ENCODE measurements at places on chromosomes 16 and 17.

DNA sequence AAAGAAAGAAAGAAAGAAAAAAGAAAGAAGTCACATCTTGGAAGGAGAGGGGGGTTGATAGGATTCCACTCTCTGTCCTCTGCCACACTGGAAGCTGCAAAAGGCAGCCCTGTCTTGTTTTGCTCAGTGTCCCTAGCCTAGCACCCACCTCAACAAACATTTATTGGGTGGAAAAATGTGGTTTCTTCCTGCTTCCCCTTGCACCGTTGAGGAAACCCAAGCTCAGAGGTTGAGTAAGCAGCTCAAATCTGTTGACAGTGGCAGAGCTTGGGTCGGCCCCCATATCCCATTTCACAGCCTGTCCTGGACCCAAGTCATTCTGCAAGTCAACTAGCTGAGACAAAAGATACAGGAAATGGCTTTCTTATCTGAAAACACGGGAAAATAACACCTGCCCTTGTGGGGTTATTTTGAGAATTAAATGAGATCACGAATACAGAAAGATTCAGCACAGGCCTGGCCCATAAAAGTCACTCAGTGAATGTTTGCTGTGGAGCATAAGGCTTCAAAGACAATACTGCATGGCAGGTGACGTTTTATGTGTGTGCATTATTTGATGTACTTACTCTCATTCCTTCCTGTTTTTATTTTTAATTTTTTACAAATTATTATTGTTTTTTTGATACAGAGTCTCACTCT, 63.6 kb downstream of the SCNN1B start:
- no peak for DNase-seq

- no peak for DNase-seq
Observed at GRCh38 chr17:83149029-83149725, 69.8 kb downstream of the METRNL start.

GRCh38 chr16:27595475-27595874, 45.5 kb downstream of the KATNIP start:
- DNase-seq: no peak

DNA sequence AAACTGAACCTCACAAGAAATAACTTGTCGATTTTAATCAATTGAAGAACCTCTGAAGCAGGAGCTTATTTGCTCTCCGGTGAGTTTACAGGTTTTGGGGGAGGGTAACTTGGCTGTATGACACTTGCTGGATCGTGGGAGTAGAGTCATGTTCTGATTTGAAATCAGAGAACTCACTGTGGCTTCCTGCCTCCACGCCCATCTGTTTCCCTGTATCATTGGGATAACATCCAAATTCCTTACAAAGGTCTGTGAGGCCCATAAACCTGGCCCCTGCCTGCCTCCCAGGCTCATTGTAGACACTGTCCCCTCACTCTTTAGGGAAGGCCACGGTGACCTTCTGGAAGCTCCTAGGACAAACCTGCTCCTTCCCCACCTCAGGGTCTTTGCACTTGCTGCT, 48.3 kb downstream of the C17orf67 start:
- DNase-seq: no peak

- DNase-seq: no peak
Observed at GRCh38 chr16:23383881-23384280, 69.1 kb downstream of the COG7 start.
